ENCODE measurements at places on chromosomes 1 and 21.

DNA sequence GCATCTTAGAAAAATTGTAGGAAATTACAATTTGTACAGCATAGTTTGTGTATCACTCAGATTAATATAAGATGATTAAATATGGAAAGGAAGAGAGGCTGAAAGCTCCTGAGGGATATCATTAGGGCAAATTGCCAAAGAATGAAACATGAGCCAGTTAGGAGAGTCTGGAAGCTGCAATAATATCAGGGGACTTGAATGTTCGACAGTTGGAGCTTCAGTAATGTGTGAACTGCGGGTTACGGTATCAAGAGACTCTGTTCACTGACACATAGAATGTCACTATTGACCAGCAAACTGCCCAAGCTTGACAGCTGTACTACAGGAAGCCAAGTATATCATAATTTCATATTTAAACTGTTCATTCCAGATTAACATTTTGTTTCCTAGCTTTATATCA, 157.2 kb downstream of the DENND1B start:
- no peak for DNase-seq

DNA sequence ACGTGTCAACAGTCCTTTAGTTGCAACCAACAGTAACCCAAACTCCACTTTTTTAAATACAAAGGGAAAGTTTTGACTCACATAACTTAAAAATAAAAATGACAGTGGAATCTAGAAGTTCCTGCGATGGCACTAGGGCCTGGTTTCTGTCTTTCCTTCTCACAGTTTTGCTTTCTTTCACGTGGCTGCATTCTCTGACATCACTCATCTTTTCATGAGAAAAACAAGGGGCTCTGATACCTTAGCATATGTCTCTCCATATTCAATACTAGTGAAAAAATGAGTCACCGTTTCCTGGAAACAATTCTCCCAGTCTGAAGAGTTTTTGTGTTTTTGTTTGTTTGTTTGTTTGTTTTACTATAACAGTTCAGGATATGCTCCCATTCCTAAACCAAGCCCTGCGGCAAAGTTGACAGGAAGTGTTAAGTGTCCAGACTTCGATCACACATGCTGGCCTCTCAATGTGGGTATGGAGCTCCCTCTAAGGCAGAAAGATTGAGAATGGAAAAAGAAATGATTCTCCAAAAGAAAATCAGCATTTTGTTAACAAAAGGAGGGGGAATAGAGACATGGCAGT, 483.3 kb downstream of the TTLL7 start:
- no peak for DNase-seq

DNA sequence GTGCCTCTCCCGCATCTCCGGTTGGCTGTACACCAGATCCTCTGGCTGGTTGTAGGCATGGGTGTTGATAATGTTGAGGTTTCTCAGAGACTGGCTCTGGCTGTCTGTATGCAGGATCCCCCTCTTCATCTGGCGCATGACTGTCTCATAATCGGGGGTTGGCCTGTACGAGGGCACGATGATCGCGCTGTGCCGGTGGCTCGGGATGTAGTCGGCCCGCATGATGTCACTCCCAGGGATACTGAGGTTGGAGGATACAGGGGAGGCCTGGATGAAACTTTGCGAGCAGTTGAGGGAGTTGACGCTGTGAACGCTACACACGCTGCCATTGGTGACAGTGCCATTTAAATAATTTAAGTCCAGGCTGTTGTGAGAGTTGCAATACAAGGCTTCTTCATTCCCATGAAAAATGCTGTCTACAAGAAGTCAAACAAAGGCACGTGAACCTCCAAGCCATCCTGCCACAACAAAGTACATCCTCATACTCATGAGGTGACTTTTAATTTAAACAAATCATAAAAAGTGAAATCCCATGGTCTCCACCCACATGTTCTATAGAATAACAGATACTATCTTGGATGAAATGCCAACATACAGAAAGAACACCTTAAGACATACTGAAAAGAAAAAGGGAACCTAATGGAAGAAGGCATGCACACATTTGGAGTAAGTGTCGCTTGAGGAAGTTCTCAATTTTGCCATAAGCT, 103.6 kb downstream of the SMYD2 start:
- no peak for DNase-seq

GRCh38 chr1:204587621-204588020, 71.4 kb downstream of the MDM4 start:
- no peak for DNase-seq

- no peak for DNase-seq
These were observed 48.2 kb downstream of the RAB3GAP2 start for GRCh38 chr1:220224033-220224432.

DNA sequence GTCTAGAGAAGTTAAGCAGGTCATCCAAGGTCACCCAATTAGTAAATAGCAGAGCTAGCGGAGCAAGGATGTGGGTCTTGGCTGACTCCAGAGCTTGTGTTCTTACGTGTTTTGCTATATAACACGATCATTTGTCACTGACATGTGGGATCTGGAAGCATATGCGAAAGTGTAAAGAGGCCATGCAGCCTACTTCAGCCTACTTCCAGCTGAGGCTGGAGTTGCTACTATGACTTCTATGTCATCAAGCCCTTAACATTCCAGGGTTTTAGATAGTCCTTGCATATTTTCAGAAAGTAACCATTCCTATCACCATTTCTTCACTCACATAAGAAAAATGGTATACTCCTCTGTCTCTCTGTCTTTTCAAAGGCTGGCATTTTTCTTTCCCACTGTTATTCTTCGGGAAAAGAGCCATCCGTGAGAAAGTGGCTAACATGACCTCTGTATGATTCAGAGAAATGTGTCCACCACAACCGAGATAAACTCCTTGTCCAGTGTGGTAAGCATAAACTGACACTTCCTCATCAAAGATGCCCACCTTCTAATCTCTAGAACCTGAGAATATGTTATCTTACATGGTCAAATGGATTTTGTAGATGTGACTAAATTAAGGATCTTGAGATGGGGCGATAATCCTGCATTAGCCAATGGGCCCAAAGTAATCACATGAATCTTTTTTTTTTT, 24.0 kb upstream of the ABL2 start:
- no peak for DNase-seq
